NCI-H1092 (cell line): ENCODE measurements at places on chromosomes 3 and 15.

GRCh38 chr3:111590143-111590491 lies 5.0 kb downstream of the ZBED2 start:
- DNase-seq = no peak

DNA sequence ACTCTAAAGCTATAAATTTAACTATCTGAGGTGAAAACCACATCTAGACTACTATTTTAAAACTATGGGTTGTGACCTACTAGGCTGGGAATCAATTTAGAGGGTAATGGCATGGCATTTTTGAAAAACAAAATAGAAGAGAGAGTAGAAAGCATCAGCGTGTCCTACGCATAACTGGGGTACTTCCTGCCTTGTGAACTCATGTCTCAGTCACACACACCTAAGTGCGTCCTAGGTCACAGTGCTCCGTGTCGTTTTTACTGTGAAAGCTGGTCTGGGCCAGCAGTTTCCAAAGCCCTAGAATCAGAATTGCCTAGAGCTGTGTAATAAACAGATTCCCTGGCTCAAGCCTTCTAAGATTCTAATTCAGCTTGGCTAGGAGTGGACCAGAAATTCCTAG lies 32.3 kb downstream of the RFT1 start:
- DNase-seq = no peak

GRCh38 chr15:33852094-33852493 lies 116.2 kb upstream of the CHRM5 start:
- no peak for DNase-seq

GRCh38 chr3:160154596-160154995 lies 70.6 kb upstream of the C3orf80 start:
- no peak for DNase-seq

DNA sequence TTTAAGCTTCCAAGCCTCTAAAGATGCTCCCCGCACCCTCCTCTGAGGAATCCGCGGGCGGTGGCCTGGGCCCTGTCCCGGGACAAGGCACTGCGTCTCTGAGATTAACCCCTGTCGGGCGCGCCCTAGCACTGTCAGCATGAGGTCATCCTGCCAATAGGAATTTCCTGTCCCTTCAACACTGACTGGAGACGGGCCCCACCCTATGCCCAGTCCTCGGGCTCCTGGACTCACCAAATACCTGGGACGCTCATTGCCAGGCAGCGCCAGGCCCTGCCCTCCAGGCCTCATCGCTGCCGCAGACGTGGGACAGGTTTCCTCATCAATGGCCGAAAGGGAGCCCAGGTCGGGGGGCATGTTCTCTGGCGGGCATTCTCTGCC lies 67.6 kb upstream of the SH3GL3 start:
- DNase-seq = no peak

- DNase-seq = no peak
These were observed 227.7 kb upstream of the CD96 start for GRCh38 chr3:111314181-111314873.

DNA sequence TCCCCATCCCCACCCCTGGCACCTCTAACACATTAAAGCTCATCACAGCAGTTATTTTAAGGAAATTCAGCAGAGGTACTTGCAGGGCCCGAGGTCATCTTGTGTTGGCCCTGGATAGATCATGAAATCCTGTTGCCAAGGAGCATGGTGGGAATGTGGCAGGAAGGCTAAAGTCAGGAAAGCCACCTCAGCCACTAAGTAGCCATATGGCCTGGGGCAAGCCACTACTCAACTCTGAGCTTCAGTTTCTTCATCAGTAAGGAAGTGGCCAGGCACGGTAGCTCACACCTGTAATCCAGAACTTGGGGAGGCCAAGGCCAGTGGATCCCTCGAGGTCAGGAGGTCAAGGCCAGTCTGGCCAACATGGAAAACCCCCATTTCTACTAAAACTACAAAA lies 55.9 kb downstream of the LIPC start:
- no peak for DNase-seq

DNA sequence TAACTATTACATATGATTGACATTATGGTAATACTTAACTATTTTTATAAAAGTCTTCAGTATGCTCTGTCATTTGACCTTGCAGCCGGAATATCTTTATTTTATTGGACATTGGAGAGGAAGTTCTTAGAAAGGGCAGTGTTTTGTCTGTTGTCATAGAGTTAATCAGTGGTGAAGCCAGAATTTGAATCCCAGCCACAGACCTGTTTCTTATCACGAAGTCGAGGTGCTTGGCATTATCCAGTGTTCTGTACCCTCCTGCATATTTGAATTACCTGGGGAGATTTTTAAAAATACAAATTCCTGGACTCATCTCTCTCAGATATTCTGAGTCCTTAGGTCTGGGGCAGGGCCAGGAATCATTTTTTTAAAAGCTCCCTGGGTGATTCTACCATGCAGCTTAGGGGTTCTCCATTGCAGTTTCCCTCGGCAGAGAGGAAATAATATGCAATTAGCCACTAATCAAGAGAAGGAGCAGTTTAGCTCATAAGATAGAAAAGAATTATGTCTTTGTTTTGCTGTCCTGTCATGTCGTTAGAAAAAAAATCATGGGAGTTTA lies 195.6 kb upstream of the CFAP20DC start:
- DNase-seq = no peak

DNA sequence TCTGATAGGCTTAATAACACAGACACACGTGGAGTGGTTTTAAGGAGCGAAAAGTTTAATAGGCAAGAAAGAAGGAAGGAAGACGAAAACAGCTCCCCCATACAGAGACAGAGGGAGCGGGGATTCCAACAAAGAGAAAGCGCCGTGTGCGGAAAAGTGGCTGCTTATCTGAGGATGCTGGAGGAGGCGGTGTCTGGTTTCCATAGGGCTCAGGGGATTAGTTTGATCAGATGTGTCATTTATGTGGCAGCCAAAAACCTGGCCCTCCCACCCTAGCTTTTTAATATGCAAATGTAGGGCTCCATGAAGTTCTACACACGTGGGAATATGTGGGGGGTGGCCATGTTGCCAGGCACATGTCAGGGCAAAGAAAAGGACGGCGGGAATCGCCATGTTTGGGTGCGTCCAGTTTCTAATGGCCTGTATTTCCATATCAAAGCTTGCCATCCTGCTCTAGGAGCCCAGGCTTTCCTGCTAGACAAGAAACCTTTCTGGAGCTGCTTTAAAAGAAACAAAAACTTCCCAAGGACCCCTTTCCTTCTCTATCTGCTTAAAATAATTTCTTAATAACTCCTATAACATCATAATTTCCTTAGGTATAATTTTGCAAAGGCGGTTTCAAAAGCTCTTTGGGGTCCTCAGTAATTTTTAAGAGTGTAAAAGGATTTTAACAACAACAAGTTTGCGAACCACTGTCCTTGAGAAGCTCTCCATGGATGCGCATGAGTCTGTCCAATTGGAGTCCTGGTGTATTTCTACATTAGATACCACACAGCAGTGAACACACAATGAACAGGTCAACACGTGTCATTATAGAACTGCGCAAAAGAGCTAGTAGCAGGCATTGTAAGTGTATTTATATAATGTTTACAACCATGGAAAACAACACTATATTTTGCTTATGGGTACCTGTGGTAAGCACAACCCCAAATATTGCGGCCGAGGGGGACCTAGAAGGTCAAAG lies 622 bp upstream of the ZNF589 start:
- no peak for DNase-seq

GRCh38 chr3:123342631-123343080 lies 106.2 kb downstream of the ADCY5 start:
- no peak for DNase-seq

DNA sequence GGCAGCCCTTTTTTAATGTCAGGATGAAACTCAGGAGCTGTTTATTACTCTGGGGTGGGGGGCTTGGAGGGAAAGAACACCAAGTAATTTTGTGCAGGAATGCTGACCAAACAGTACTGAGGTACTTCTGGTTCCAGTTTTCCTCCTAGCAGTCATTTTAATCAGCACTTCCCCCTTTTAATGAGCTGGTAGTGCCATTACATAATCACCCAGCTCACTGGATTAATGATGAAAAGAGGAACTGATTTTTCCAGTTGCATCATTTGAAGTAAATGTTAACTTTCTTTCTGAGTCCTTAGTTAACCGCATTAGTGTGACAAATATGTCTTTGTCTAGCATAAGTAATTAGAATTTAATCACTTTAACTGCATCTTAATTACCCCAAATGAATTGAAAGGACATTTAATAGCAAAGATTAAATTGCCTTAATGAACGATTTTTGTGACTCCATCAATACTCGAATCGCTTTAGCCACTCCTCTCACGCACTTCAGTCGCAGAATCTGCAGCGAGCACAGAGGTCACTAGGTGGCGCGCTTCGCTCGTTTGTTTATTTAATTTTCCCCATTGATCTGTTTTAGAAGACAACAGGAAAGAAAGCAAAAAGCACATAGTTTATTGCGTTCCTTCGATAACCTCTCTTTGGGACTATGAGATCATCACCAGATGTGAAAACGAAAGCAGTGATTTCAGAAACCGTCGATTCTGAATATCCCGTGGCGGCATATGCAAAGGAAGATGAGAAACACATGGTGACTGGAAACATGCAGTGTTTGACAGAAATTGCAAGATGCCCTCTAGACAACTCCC lies 9.8 kb downstream of the ONECUT1 start:
- DNase-seq = peak; percentile 8

- no peak for DNase-seq
These were observed 105.9 kb downstream of the TP63 start for GRCh38 chr3:189737071-189737470.
